ENCODE measurements at places on chromosomes 11 and 22. TPM values are rescaled to one million over a fixed set of nuclear protein-coding genes. Genes with fewer than 3 reads are reported as not detected.

The TRIM29 gene
- 3.3 TPM for total RNA-seq

DNA sequence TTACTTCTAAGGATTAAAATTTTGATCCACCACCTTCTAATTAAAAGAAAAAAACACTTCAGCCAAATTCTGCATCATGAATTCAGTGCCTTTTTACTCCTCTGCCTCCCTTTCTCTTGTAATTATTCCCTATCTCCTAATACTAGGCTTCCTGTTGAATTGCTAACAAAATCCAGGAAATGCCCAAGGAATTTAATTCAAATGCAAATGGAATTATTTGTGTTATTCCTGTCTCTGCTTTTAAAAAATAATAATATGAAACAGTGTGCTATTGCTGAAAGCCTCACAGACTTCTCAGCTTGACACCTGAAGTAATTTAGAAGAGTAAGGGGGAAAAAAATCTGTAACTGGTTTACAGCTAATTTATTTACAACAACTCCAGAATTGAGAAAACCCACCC, 85.5 kb downstream of the DLG2 start:
- H3K36me3 ChIP-seq: no peaks in the 10 kb centered on the region
- no peaks in the 10 kb centered on the region for H3K4me1 ChIP-seq
- no peak for DNase-seq
- H3K27me3 ChIP-seq: peaks cover 26% of the 10 kb centered on the region
- no peak overlapping the region for H3K4me3 ChIP-seq

The FDX1 gene
- 10.2 TPM for total RNA-seq

GRCh38 chr11:65404638-65405339, 17.8 kb upstream of the NEAT1 start:
- H3K27ac ChIP-seq: no peak overlapping the region
- H3K36me3 ChIP-seq: peaks cover 59% of the 10 kb centered on the region
- H3K4me3 ChIP-seq: no peak overlapping the region
- no peaks in the 10 kb centered on the region for H3K27me3 ChIP-seq
- H3K4me1 ChIP-seq: no peaks in the 10 kb centered on the region

GRCh38 chr11:102763440-102763839, 17.0 kb downstream of the MMP10 start:
- H3K4me1 ChIP-seq: peaks cover 3% of the 10 kb centered on the region
- no peak overlapping the region for H3K4me3 ChIP-seq
- H3K27me3 ChIP-seq: peaks cover 17% of the 10 kb centered on the region
- no peak overlapping the region for H3K27ac ChIP-seq
- no peak for DNase-seq

GRCh38 chr11:45385844-45386243, 99.7 kb upstream of the SYT13 start:
- H3K36me3 ChIP-seq: no peaks in the 10 kb centered on the region
- H3K4me1 ChIP-seq: no peaks in the 10 kb centered on the region
- no peak overlapping the region for H3K4me3 ChIP-seq
- peaks cover 86% of the 10 kb centered on the region for H3K27me3 ChIP-seq
- no peak overlapping the region for H3K27ac ChIP-seq

DNA sequence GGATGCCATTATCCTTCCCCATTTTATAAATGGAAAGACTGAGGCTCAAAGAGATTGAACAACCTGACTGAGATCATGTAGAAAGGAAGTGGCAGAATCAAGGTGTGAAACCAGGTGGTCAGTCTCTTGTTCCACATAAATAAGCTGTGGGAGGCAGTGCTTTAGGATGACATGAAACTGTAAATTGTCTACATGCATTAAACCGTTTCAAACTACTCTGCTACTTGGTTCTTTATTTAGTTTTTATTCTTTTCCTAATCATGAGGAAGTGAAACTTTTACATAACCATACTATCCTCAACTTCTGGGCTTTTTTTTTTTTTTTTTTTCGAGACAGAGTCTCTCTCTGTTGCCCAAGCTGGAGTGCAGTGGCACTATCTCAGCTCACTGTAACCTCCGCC, 34.9 kb downstream of the CADM1 start:
- H3K36me3 ChIP-seq: no peaks in the 10 kb centered on the region
- no peaks in the 10 kb centered on the region for H3K4me1 ChIP-seq
- H3K4me3 ChIP-seq: no peak overlapping the region

The DCDC1 gene
- 0.68 TPM for total RNA-seq

Data from Calu3 (cell line).